Caco-2 (cell line): ENCODE measurements at places on chromosomes 2 and 18. TPM values are rescaled to one million over a fixed set of nuclear protein-coding genes. Genes with fewer than 3 reads are reported as not detected.

DNA sequence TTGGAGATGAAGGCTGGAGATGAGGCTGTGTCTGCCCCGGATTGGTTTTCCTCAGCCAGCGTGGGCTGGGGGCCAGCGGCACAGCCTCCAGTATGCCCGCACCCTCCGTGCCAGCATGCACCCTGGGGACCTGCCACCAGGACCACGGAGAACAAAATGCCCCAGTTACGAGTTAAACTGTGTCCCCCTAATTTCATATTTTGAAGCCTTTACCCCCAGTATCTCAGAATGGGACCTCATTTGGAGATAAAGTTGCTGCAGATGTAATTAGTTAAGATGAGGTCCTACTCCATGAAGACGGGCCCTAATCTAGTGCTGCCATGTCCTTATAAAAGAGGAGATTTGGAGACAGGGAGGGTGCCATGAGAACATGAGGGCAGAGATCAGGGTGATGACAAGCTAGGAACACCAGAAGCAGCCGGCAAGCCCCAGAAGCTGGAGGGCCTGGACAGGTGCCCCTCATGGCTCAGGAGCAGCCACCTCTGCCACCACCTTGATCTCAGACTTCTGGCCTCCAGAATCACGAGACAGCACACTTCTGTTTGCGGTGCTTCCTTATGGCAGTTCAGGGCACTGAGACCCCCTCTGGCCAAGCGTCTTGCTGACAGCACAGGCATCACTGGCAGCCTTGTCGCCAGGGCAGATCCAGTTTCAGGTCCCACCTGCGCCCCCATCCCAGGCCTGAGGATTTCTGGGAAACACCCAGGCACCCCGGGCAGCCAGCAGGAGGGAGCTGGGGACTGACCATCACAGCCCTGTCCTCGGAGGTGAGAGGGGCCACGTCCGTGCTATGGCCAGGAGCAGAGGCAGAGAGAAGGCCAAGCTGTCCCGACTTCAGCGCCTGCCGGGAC is 29.4 kb downstream of the KIF1A start:
- peak; percentile 21 for DNase-seq
- H3K36me3 ChIP-seq = no peaks in the 10 kb centered on the region
- H3K27me3 ChIP-seq = no peaks in the 10 kb centered on the region
- no peaks in the 10 kb centered on the region for H3K4me1 ChIP-seq
- no peak overlapping the region for H3K4me3 ChIP-seq
- no peak overlapping the region for H3K27ac ChIP-seq

- H3K4me1 ChIP-seq = no peaks in the 10 kb centered on the region
- H3K36me3 ChIP-seq = no peaks in the 10 kb centered on the region
- H3K4me3 ChIP-seq = no peak overlapping the region
Measured at GRCh38 chr2:55080204-55080738, 30.0 kb upstream of the RTN4 start.

GRCh38 chr2:39020383-39020782 is 100.5 kb downstream of the SOS1 start:
- H3K27ac ChIP-seq = no peak overlapping the region
- peaks cover 2% of the 10 kb centered on the region; the same call in 1 of the 2 replicates for H3K36me3 ChIP-seq
- no peak for DNase-seq
- no peaks in the 10 kb centered on the region for H3K4me1 ChIP-seq
- H3K4me3 ChIP-seq = no peak overlapping the region

SKA1 gene
- total RNA-seq = 31.3 and 32.4 TPM in 2 replicates

- H3K27ac ChIP-seq = no peak overlapping the region
- no peaks in the 10 kb centered on the region for H3K36me3 ChIP-seq
- H3K27me3 ChIP-seq = peaks cover 5% of the 10 kb centered on the region
- no peak overlapping the region for H3K4me3 ChIP-seq
- no peaks in the 10 kb centered on the region for H3K4me1 ChIP-seq
Measured at GRCh38 chr2:68646303-68646702, 2.9 kb downstream of the PROKR1 start.

UPP2 gene
- total RNA-seq = not detected in 2 replicates

GRCh38 chr2:113167115-113167932 is 6.4 kb upstream of the PSD4 start:
- H3K36me3 ChIP-seq = 0 out of 2 replicates have a peak, but pooled peaks cover 2% of the 10 kb centered on the region
- no peak for DNase-seq
- no peaks in the 10 kb centered on the region for H3K27me3 ChIP-seq
- peaks cover 8% of the 10 kb centered on the region; the same call in 1 of the 2 replicates for H3K4me1 ChIP-seq

- no peak overlapping the region for H3K4me3 ChIP-seq
- no peak overlapping the region for H3K27ac ChIP-seq
- peaks cover 9% of the 10 kb centered on the region for H3K27me3 ChIP-seq
- no peaks in the 10 kb centered on the region for H3K36me3 ChIP-seq
- H3K4me1 ChIP-seq = peaks cover 9% of the 10 kb centered on the region; the same call in 1 of the 2 replicates
Measured at GRCh38 chr2:134715932-134716643, 2.7 kb downstream of the TMEM163 start.

GRCh38 chr2:12665334-12665733 is 51.4 kb upstream of the TRIB2 start:
- no peak for DNase-seq
- no peak overlapping the region for H3K4me3 ChIP-seq
- no peaks in the 10 kb centered on the region for H3K4me1 ChIP-seq
- no peaks in the 10 kb centered on the region for H3K27me3 ChIP-seq
- no peak overlapping the region for H3K27ac ChIP-seq

DNA sequence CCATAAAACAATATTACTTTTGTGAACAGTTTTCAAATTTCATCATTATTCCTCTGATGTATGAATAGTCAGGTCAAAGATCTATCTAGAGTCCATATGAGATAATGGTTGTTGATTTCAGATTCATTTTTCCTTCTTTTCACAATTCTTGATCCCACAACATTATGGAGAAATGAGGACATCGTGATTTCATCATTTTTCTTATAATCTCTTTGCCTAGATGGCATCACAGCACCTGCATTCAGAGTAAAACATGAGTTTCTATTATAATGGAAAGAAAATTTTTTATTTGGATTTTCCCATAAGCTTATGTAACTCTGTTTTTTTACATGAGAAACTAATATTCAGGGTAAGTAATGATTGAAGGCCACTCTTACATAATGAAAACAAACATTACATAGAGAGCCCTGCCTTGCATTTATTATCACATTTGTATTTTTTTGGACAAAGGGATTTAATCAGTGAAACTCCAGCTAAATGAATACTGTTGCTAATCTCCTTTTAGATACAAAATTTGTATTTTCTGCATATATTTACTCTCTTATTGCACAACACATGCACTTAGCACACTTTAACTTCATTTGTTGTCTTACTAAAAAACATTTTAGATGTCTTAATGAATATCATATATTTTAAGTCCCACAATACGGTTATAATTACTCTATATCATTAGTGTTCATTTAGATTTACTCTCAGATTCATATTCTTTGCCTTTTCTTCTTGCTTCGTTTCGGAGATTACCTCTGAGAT is 188.4 kb upstream of the KYNU start:
- peaks cover 12% of the 10 kb centered on the region for H3K4me1 ChIP-seq
- no peak for DNase-seq
- no peak overlapping the region for H3K27ac ChIP-seq
- no peak overlapping the region for H3K4me3 ChIP-seq

DNA sequence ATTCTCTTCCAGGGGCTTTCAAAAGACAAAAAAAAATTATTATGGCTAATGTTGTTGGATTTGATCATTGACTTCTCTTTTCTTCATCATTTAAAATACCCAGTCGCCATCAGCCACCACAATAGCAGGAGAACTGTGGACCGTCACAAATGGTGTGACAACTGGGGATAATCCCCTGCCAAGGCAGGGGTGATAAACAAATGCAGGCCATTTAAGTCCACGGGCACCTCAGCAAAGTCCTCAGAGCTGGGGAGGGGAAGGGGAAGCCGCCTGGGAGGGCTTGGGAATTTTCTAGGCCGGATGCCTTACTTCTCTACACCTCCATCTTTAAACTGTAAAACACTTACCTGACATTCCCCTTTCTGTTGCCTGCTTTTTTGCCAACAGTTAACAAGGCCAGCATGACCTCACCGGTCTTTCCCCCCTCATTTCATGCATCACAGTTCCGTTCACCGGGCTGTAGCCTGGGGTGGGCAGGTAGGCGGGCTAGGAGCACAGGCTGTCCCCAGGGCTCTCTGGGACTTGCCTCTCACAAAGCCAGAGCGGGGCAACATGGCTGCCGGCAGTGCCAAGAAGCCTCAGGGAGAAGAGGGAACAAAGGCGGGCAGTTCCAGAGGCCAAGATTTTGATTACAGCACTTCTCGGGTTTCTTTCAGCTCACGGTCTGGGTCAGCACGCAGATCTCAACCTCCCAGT is 820.4 kb downstream of the BCL11A start:
- no peak for DNase-seq
- H3K4me1 ChIP-seq = no peaks in the 10 kb centered on the region
- no peak overlapping the region for H3K4me3 ChIP-seq
- H3K27me3 ChIP-seq = no peaks in the 10 kb centered on the region
- no peaks in the 10 kb centered on the region for H3K36me3 ChIP-seq

GRCh38 chr2:202064171-202064880 is 8.7 kb upstream of the KIAA2012 start:
- DNase-seq = no peak
- no peaks in the 10 kb centered on the region for H3K36me3 ChIP-seq
- H3K27me3 ChIP-seq = no peaks in the 10 kb centered on the region
- H3K4me1 ChIP-seq = no peaks in the 10 kb centered on the region

DNA sequence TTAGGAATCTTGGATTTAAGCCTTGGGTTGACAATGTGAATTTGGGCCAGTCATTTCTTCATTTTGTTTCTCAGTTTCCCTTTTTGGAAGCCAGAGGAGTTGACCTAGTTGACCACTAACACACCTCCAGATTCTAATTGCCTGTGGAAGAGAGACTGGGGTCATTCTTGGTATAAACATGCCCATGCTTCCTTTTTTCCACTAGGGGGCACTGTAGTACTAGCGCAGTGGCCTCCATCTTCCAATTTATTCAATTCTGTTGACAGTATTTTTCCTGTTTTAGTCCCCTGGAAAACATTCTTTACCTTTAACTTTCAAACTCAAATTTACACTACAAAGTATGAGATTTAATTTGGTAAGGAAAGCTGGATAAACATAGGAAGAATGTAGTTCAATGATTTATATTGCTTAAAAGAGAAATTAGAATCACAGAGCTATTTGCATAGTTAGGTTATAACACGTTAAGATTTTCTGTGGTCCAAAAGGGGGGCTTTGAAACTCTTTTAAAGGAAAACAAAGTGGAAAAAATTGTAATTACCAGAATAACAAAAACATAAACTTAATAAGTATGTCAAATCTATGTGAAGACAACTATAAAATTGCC is 57.5 kb upstream of the AGPS start:
- H3K27me3 ChIP-seq = no peaks in the 10 kb centered on the region
- no peak overlapping the region for H3K4me3 ChIP-seq
- 0 out of 2 replicates have a peak, but pooled peaks cover 2% of the 10 kb centered on the region for H3K36me3 ChIP-seq
- H3K4me1 ChIP-seq = peaks cover 24% of the 10 kb centered on the region
- DNase-seq = peak; percentile 53
- no peak overlapping the region for H3K27ac ChIP-seq

ZFP36L2 gene
- 225 and 237 TPM in 2 replicates for total RNA-seq

VWC2L gene
- total RNA-seq = not detected in 2 replicates

- H3K4me1 ChIP-seq = peaks cover 18% of the 10 kb centered on the region
- no peaks in the 10 kb centered on the region for H3K27me3 ChIP-seq
- no peaks in the 10 kb centered on the region for H3K36me3 ChIP-seq
Measured at GRCh38 chr2:146477383-146477782, 1367.4 kb upstream of the ACVR2A start.

DNA sequence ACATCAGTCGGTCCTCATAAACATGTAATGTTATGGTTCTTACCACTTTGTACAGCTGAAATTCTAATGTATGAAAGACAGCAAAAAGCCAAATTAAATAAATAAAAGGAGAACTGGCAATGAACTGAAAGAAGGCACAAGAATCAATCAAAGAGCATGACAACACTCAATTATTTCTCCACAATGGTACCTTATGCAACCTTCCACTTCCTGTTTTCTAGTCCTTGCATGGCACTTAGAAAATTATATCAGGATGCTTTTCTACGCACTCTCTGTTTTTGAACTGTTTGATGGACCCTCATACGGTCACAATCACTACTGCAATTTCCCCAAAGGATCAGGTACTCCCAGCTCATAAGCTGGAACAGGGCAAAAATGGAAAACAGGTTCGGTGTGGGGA is 81.6 kb downstream of the EPB41L3 start:
- no peaks in the 10 kb centered on the region for H3K4me1 ChIP-seq
- no peak for DNase-seq
- no peaks in the 10 kb centered on the region for H3K27me3 ChIP-seq
- H3K4me3 ChIP-seq = no peak overlapping the region

GRCh38 chr18:79510046-79510685 is 114.4 kb downstream of the NFATC1 start:
- no peak overlapping the region for H3K4me3 ChIP-seq
- no peaks in the 10 kb centered on the region for H3K36me3 ChIP-seq
- no peak overlapping the region for H3K27ac ChIP-seq

LYPD6B gene
- 28.5 and 35.8 TPM in 2 replicates for total RNA-seq

SP140 gene
- total RNA-seq = not detected in 2 replicates

GRCh38 chr18:32315881-32316280 is 126.0 kb downstream of the MEP1B start:
- no peaks in the 10 kb centered on the region for H3K4me1 ChIP-seq
- H3K4me3 ChIP-seq = no peak overlapping the region
- no peaks in the 10 kb centered on the region for H3K27me3 ChIP-seq
- H3K27ac ChIP-seq = no peak overlapping the region

GRCh38 chr2:8653485-8653884 is 28.4 kb upstream of the ID2 start:
- H3K27me3 ChIP-seq = no peaks in the 10 kb centered on the region
- no peak overlapping the region for H3K27ac ChIP-seq
- H3K4me1 ChIP-seq = peaks cover 5% of the 10 kb centered on the region; the same call in 1 of the 2 replicates
- no peak overlapping the region for H3K4me3 ChIP-seq

REG3G gene
- not detected in 2 replicates for total RNA-seq

GRCh38 chr18:6311456-6312215 is 103.1 kb downstream of the L3MBTL4 start:
- H3K4me1 ChIP-seq = no peaks in the 10 kb centered on the region
- no peak overlapping the region for H3K27ac ChIP-seq
- H3K36me3 ChIP-seq = no peaks in the 10 kb centered on the region

GRCh38 chr2:25740810-25741381 is 67.5 kb upstream of the DTNB start:
- no peak overlapping the region for H3K27ac ChIP-seq
- no peak overlapping the region for H3K4me3 ChIP-seq
- DNase-seq = no peak
- no peaks in the 10 kb centered on the region for H3K27me3 ChIP-seq
- no peaks in the 10 kb centered on the region for H3K4me1 ChIP-seq
- peaks cover 2% of the 10 kb centered on the region for H3K36me3 ChIP-seq

TGFA gene
- total RNA-seq = 0.32 and 0.70 TPM in 2 replicates

- H3K4me3 ChIP-seq = no peak overlapping the region
- H3K27me3 ChIP-seq = no peaks in the 10 kb centered on the region
- peaks cover 38% of the 10 kb centered on the region for H3K4me1 ChIP-seq
- no peak overlapping the region for H3K27ac ChIP-seq
- DNase-seq = no peak
Measured at GRCh38 chr2:233487748-233488345, 78.7 kb downstream of the USP40 start.

GRCh38 chr2:45605116-45605515 is 6.0 kb downstream of the SRBD1 start:
- no peaks in the 10 kb centered on the region; the same call in 1 of the 2 replicates for H3K36me3 ChIP-seq
- no peak for DNase-seq
- H3K27me3 ChIP-seq = no peaks in the 10 kb centered on the region
- H3K4me1 ChIP-seq = peaks cover 4% of the 10 kb centered on the region
- no peak overlapping the region for H3K27ac ChIP-seq
